ENCODE measurements at places on chromosomes 3 and 15.
A peak's percentile ranks its signal among the peaks of the same experiment; 100 is the strongest.

GRCh38 chr15:71800835-71801745 is 9.3 kb upstream of the NR2E3 start:
- peak; percentile 39 for DNase-seq

DNA sequence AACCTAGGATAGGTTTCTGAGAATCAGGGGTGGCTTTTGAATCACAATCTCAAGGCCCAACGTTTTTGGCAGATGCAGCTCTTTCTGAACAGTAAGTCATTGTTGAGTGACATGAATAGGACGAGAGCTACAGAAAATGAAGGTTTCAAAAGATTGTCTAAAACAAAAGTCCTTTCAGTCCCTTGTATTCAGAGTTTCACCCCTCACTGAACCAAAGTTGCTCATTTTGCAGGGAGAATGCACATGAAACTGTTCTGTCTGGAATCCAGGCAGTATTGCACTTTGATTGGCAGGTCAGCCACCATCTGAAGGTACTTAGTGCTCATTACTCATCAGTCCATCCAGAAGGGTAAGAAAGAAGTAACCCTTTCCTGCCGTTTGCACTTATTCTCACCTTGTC is 24.1 kb upstream of the RASGRP1 start:
- DNase-seq, result no peak

DNA sequence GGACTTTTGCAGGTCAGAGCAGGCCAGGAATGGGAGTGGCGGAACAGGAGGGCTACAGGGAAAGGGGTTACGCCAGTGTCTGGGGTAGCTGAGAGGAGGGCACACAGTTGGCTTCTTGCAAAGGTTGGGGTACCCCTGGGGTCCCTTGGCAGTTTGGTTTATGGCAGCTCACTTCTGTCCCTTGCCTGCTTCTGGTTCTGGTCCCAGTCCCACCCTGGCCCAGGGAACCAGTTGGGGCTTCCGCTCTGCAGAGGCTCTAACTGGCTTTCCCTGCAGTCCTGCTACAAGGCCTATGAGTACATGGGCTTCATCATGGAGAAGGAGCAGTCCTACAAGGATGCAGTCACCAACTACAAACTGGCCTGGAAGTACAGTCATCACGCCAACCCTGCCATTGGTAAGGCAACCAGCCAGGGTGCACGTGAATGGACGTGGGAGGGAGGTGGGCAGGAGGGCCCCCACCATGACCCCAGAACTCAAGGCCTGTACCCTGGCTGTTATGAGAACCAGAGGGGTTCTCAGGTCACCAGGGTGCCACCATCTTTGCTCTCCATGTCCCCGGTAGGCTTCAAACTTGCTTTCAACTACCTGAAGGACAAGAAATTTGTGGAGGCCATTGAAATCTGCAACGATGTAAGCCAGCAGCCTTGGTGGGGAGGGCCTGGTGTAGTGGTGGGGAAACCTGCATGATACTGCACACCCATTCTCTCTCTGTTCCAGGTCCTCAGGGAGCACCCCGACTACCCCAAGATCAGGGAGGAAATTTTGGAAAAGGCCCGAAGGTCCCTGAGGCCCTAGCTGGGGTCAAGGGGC is 15.2 kb downstream of the CSRNP1 start:
- no peak for DNase-seq

GRCh38 chr3:127764301-127764700 is 58.0 kb downstream of the MGLL start:
- no peak for DNase-seq

DNA sequence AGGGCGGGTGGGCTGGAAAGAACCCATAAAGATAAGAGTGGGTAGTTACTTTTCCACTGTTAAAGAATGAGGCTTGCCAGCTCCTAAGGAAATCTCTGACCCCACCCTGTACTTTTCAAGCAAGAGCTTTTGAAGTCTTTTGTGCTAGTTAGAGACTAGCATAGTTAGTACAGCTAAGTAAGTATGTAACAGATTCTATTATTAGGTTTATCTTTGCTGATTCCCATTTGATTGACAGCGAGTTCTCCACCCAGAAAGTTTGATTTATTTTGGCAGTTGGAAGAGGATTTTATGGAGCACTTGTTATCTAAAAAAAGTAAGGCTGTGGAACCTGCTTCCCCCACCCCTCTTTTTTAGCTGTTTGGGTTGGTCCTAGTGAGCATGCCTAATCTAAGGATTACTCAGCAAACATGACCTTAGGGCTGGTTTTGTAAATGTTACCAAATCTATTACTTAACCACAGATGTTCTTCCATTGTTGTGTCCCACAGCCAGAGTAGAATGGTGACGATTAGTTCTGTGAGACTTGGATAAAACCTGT is 57.6 kb downstream of the FNDC3B start:
- DNase-seq, result no peak

- no peak for DNase-seq
Measured at GRCh38 chr3:132537297-132537696, 59.8 kb upstream of the ACKR4 start.

- no peak for DNase-seq
Measured at GRCh38 chr15:94381384-94381783, 150.0 kb downstream of the MCTP2 start.

GRCh38 chr15:91882858-91883586 is 29.5 kb downstream of the SLCO3A1 start:
- DNase-seq, result peak; percentile 13

DNA sequence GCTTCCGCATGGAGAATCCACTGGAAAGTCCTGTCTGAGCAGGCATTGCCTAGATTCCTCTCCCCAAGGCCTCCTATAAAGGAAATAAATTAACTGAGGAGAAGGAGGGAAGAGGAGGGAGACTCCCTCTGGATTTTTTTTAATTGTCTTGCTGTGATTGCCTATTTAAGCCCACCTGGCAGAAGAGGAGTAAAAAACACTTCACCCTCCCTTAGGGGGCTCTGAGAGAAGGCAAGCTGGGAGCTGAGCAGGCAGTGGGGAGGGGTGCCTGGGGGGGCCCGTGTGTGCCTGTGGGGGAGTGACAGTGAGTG is 109.9 kb downstream of the OXNAD1 start:
- DNase-seq, result no peak

DNA sequence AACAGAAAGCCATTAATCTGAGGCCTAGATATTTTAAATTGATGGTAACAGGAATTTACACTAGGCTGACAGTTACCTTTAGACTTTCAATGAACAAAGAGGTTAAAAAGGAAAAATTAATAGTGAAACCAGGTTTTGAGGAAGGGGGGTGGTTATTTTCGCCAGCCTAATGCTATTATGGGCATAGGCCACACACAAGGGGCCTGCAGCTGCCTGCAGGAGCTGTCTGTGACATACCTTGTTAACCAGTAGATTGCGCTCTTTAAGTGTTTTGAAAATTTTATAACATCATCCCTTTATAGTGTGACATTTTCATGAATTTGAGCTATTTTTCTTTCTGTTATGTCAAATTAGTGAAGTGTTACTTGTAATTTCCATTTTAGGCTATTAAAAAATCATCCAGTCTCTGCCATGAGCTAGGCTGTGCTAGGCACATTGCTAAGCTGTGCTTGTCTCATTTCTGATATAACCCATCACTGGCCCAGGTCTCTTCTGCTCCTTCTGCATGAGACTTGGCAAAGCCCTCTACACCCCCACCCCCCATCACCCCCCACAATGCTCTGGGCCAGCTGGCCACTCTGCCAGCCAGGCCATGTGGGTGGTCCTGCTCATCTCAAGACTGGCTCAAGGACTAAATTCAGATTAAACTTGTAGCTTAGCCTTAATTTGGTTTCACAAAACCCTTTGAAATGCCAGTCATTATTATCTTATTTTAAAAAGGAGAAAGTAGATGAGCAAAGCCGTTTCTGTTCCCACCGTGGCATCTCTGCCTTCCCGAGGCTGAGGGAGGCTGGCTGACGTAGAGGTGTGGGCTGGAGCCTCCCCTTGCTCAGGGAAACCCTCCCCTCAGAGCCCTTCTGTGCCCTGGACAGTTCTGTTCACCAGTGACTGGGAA is 48.4 kb upstream of the SEC22A start:
- no peak for DNase-seq

GRCh38 chr3:186193534-186194450 is 84.9 kb upstream of the ETV5 start:
- DNase-seq, result no peak

- DNase-seq, result no peak
Measured at GRCh38 chr15:61824291-61824690, 236.0 kb downstream of the VPS13C start.

DNA sequence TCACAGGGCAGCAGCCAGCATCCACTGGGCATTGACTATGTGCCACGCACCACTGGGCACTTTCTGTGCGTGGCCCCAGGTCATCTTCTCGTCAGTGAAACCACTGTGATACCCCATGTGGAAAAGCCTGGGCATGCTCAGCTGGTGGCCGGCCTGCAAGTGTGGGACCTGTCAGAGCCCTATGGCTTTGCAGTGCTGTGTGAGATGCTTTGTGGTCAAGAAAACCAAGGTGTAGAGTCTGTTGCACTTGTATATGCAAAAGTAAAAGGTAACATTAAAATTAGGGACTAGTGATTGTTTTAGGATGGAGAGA is 69.5 kb downstream of the PGPEP1L start:
- no peak for DNase-seq

- peak; percentile 86 for DNase-seq
Measured at GRCh38 chr3:49539659-49540560, 14.4 kb upstream of the BSN start.

DNA sequence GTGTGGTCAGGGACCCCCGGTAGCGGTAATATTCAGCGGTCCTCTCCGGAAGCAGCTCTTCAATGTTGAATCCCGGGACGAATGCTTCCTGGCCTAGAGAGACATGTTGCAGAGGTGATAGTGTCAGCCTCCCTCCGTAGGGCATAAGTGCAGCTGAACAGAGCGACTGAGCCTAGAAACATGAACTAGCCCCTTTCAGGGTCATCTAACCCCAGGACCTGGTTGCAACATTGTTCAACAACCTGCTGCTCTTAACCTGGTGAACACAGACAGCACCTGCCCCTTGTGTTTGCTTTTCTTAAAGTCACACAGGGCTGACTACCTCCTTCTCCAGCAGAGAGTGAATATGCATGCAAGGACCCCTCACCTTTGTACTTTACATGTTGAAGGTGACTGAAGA is 41.3 kb downstream of the CA12 start:
- no peak for DNase-seq

DNA sequence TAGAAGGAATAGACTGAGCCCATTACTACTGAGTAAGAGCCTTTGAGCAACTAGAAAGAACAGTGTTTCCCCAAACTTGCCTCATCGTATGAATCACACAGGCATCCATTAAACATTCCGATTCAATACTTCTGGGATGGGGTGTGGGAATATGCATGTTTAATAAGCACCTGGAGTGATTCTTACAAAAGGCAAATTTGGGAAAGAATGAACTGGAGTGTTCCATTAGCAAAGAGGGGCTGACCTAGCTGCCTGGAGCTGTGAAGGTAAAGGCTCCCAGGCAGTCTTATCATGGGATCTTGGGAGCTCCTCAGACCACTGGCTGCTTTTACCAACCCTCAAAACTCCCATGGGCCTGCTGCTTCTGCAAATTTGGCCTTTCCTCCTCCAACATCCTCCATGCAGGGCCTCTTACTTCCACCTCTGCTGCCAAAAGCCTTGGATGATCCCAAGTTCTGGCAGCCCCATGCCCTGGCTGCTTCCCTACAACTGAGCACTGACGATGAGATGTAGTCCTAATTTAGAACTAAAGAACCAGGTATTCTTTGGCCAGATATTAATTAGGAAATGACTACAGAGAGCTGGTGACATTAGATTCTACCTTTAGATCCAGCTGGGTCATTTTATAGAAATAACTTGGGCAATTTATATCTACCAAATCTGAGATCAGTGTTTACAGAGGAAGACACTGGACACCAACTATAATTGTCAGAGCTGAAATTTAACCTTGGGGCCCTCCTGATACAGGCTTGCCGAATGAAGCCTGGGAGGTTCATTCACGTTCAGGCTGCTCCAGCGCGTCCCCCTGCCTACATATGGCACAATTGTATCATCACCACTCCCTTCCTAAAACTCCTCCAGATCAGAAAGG is 11.2 kb upstream of the HOMER2 start:
- DNase-seq, result no peak

DNA sequence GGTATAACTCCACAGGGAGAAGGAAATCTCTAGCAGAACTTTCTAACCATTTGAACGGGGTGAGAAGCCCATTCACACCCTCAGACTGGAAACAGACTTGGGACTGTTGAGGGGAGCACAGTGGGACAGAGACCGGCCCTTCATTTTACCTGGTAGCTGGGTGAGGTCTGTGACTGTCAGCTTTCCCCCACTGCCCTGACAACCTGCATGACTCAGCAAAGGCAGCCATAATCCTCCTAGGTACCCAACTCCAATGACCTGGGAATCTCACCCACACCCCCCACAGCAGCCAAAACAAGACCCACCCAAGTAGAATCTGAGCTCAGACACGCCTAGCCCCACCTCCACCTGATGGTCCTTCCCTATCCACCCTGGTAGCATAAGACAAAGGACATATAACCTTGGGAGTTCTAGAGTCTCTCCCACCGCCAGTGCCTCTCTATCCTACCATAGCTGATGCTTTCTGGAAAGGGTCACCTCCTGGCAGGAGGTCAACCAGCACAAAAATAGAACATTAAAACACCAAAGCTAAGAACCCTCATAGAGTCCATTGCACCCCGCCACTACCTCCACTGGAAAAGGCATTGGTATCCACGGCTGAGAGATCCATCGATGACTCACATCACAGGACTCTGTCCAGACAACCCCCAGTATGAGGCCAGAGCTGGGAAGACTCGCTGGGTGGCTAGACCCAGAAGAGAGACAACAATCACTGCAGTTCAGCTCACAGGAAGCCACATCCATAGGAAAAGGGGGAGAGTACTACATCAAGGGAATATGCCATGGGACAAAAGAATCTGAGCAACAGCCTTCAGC is 28.0 kb downstream of the SENP7 start:
- DNase-seq, result no peak

GRCh38 chr15:85404918-85405866 is 24.8 kb downstream of the AKAP13 start:
- DNase-seq, result no peak

DNA sequence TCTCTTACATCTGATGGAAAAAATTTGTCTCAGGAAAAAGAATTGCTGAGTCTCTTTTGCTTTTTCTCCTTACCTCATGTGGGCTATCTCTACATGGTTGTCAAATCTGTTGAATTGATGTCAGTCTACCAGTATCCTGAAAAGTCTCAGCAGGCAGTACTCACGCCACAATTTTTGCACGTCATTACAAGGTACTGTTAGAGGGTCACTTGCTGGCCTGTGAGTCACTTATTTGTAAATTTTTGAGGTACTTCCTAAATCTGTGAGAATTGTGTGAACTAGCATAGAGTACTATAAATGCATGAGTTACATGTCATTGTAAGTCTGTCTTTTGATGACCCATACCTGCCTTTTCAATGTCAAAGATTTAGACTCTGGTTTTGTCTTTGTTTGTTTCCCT is 15.9 kb downstream of the HPS3 start:
- DNase-seq, result no peak

- no peak for DNase-seq
Measured at GRCh38 chr15:93986400-93986984, 244.9 kb upstream of the MCTP2 start.

DNA sequence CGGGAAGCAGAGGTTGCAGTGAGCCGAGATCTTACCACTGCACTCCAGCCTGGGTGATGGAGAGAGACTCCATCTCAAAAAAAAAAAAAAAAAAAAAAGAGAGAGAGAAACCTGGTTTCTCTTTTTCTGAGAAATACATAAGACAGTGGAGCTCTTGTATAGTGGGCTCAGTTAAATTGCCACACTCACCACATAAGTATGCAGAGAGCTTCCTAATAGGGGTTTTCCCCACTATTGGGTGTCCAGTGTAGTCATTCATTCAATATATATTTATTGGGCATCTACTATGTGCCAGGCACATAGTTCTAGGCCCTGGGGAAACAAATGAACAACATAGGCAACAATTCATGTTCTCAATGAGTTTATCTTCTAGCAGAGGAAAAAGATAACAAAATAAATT is 48.9 kb upstream of the FMN1 start:
- DNase-seq, result no peak

- DNase-seq, result no peak
Measured at GRCh38 chr15:53851110-53851848, 91.8 kb upstream of the WDR72 start.

Data from hematopoietic multipotent progenitor cell (in vitro differentiated cells).